GM04503 (cell line): ENCODE measurements at places on chromosomes 4 and X.

- DNase-seq: no peak
Measured at GRCh38 chr4:16672421-16672820, 226.0 kb downstream of the LDB2 start.

DNA sequence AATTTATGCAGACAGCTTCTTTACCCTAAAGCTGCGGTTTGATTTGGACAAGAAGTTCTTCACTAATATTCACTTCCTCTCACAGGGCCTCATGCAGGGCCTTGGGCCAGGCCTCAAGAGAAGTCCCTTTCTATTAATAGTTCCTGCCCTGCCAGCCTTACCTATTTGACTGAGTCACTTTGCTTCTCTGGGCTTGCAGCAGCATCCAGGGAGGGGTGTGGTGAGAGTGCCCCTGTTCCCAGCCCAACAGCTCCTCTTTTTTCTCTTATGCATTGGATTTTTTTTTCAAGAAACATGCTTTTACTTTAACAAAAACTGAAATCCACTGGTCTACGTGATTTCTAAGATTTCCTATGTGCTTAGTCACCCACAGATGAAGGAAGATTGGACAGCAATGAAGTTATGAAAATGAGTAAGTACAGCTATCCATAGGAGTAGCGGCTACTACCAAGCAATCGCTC is 26.7 kb downstream of the FAM156B start:
- DNase-seq: peak; percentile 9

DNA sequence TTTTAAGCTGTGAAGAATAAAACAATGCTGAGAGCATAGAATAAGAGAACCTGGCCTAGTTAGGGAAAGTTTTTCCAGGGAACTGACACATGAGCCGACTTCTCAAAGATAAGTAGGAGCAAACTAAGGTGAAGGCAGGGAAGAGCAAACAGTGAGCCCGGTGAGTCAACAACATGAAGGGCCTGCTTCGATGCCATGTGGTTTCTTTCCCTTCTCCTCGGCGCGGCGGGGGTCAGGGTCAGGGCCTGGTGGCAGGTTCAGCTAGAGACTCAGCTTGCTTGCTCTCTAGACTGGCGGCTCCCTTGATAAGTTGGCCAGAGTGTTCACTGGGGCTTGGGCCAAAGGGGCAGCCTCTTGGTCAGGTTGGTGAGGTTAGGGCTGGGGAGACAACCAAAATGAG is 81.1 kb downstream of the DLG3 start:
- no peak for DNase-seq

GRCh38 chrX:56783450-56783831 is 54.4 kb downstream of the NBDY start:
- DNase-seq: no peak

DNA sequence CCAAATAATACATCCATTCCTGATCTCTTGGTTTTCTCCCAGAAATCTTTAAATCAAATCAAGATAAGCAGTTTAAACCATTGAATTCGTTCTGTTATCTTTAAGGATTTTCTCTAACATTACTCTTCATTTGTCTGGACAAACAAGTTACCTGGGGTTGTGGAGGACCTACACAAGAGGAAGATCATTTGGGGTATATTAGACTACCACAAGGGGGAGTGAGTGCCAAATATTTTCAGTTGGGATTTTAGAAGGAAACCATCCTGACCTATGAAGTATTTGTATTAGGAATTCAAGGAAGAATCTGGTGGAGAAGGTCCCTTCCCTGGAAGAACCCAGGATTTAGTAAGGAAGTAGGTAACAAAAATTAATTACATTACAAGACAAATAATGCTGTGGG is 12.0 kb upstream of the DCHS2 start:
- no peak for DNase-seq
